ENCODE measurements at places on chromosomes 5 and 9. TPM values are rescaled to one million over a fixed set of nuclear protein-coding genes. Genes with fewer than 3 reads are reported as not detected.

Gene GARIN3
- total RNA-seq, result not detected

Gene TMC1
- not detected for total RNA-seq

Gene EIF4EBP3
- total RNA-seq, result 16.8 TPM

DNA sequence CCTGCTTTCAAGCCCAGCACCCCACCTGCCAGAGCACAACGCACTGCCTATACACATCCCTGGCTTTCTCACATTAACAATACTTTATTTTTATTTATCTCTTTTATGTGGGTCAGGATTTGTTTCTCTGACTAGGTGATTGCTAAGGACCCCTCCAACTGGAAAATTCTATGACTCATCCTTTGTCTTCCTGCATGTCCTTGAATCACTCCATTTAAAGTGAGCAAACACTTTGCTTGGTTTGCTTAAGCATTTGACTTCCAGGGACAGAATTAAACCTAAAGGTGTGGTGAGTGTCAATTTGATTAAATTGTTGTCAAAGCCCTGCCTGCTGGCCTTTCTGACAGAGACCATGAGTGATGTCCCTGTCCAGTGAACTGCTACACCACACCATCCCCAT is 536.5 kb upstream of the BRINP1 start:
- no peaks in the 10 kb centered on the region for H3K27me3 ChIP-seq
- no peaks in the 10 kb centered on the region for H3K4me1 ChIP-seq
- no peak overlapping the region for H3K27ac ChIP-seq

DNA sequence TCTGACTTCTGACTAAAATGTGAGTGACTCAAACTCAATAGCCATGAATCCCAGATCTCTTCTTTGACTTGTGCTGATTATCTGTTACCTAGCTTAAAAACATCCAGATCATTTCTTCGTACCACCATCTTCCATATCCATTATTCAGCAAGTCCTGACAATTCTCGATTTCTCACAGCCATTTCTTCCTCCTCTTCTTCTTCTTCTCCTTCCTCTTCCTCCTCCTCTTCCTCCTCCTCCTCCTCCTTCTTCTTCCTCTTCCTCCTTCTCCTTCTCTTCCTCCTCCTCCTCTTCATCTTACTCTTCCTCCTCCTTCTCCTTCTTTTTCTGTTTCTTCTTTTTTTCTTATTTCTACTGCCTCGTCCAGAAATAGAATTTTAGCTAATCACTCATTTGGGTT is 77.0 kb upstream of the MAP1B start:
- no peak for DNase-seq
- no peaks in the 10 kb centered on the region for H3K27me3 ChIP-seq
- no peak overlapping the region for H3K4me3 ChIP-seq
- no peaks in the 10 kb centered on the region for H3K4me1 ChIP-seq

GRCh38 chr5:79856456-79857055 is 134.5 kb downstream of the MTX3 start:
- H3K36me3 ChIP-seq, result no peaks in the 10 kb centered on the region
- no peaks in the 10 kb centered on the region for H3K27me3 ChIP-seq
- no peak for DNase-seq
- no peak overlapping the region for H3K4me3 ChIP-seq

Gene RNF224
- not detected for total RNA-seq

Gene MARCHF3
- total RNA-seq, result 14.5 TPM

DNA sequence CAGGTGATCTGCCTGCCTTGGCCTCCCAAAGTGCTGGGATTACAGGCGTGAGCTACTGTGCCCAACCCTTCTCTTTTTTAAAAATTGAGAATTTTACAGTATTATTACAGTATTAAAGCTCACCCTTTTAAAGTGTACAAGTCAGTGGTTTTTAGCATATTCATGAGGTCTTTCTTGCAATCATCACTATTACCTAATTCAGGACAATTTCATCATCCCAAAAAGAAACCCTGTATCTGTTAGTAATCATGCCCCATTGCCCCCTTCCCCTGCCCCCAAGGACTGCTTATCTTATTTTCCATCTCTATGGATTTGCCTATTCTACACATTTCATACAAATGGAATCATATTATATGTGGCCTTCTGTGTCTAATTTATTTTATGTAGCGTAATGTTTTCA is 22.6 kb upstream of the MEGF9 start:
- H3K27me3 ChIP-seq, result no peaks in the 10 kb centered on the region
- H3K36me3 ChIP-seq, result no peaks in the 10 kb centered on the region
- no peak for DNase-seq
- H3K27ac ChIP-seq, result no peak overlapping the region
- H3K4me3 ChIP-seq, result no peak overlapping the region
- no peaks in the 10 kb centered on the region for H3K4me1 ChIP-seq

DNA sequence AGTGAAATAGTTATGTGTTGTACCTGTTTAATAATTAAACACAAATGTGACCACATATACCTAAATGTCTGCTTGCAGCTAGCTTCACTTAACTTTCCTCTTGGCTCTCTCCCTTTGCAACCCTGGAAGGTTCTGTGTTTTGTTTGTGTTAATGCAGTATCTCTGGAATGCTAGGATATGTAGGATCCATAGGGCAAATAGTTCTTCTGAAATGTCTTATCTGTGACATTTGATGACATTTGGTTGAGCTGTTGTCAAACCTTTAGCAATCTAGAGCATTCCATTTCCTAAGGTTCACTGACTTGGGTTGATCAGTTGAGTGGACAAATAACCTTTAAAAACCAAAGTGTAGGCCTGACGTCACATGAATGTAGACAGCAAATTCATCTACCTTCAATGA is 21.8 kb downstream of the CTNNA1 start:
- no peaks in the 10 kb centered on the region for H3K4me1 ChIP-seq
- no peak for DNase-seq
- peaks cover 6% of the 10 kb centered on the region for H3K36me3 ChIP-seq
- no peaks in the 10 kb centered on the region for H3K27me3 ChIP-seq
- H3K4me3 ChIP-seq, result no peak overlapping the region
- no peak overlapping the region for H3K27ac ChIP-seq

GRCh38 chr5:52856564-52856963 is 68.8 kb downstream of the ITGA1 start:
- no peaks in the 10 kb centered on the region for H3K36me3 ChIP-seq
- no peak overlapping the region for H3K27ac ChIP-seq
- H3K27me3 ChIP-seq, result no peaks in the 10 kb centered on the region
- H3K4me3 ChIP-seq, result no peak overlapping the region
- no peaks in the 10 kb centered on the region for H3K4me1 ChIP-seq

Gene SPATA31E1
- not detected for total RNA-seq

Gene DOCK2
- 5.4 TPM for total RNA-seq

Gene TMEM174
- not detected for total RNA-seq

GRCh38 chr5:81848362-81848880 is 97.5 kb upstream of the SSBP2 start:
- no peaks in the 10 kb centered on the region for H3K27me3 ChIP-seq
- peaks cover 42% of the 10 kb centered on the region for H3K4me1 ChIP-seq
- H3K4me3 ChIP-seq, result no peak overlapping the region
- DNase-seq, result no peak
- no peaks in the 10 kb centered on the region for H3K36me3 ChIP-seq
